ENCODE measurements at places on chromosomes 7 and 10. TPM values are rescaled to one million over a fixed set of nuclear protein-coding genes. Genes with fewer than 3 reads are reported as not detected.

SYPL1 gene
- total RNA-seq, result 62.2 TPM

CCL24 gene
- total RNA-seq, result not detected

VPS37D gene
- 12.2 TPM for total RNA-seq

ACBD7 gene
- total RNA-seq, result 1.6 TPM

HGF gene
- not detected for total RNA-seq

WASHC2A gene
- 22.2 TPM for total RNA-seq

CTTNBP2 gene
- 2.0 TPM for total RNA-seq

All from epithelial cell of proximal tubule (primary cell).